ENCODE measurements at places on chromosomes 4 and X.

- no peak for DNase-seq
These were observed 328.5 kb upstream of the FGF16 start for GRCh38 chrX:77118686-77119085.

GRCh38 chr4:127586922-127587571 lies 45.7 kb upstream of the INTU start:
- DNase-seq: peak; percentile 41

DNA sequence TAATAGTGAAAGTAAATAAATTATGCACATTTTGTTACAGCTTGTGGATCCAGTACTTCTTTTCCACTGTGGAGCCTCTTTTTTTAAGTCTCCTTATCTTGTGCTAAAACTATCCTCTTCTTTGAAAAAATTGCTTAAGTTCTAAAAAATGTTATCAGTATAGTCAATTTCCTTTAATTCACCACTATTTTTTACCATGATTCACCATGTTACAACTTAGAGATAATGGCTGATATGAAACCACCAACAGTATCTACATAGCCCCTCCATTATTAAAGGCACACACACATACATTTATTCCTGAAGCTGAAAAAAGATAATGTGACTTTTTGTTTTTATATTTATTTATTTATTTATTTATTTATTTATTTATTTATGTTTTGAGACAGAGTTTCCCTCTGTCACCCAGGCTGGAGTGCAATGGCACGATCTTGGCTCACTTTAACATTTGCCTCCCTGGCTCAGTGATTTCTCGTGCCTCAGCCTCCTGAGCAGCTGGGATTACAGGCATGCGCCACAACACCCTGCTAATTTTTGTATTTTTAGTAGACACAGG lies 243.2 kb downstream of the SPOCK3 start:
- no peak for DNase-seq

GRCh38 chr4:189046642-189047041 lies 894.0 kb upstream of the FRG1 start:
- no peak for DNase-seq

Measured in myocyte (in vitro differentiated cells).